ENCODE measurements at places on chromosomes 16 and 17.

DNA sequence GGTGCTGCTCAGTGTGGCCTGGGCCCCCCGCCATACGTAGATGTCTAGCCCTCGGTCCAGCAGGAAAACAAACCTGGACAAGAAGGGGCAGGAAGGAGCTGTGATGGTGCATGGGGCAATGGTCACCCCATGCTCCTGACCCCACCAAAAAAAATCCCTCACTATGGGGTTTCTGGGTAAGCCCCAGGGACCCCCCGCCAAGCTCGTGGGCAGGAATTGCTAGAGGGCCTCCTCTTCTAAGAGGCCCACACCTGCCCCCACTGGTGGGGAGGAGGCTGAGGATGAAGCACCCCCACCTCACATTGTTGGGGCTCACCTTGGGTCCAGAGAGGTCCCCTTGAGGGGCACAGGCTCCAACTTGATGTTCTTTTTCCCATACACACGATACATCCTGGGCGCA is 9.7 kb downstream of the FLII start:
- no peak for DNase-seq

DNA sequence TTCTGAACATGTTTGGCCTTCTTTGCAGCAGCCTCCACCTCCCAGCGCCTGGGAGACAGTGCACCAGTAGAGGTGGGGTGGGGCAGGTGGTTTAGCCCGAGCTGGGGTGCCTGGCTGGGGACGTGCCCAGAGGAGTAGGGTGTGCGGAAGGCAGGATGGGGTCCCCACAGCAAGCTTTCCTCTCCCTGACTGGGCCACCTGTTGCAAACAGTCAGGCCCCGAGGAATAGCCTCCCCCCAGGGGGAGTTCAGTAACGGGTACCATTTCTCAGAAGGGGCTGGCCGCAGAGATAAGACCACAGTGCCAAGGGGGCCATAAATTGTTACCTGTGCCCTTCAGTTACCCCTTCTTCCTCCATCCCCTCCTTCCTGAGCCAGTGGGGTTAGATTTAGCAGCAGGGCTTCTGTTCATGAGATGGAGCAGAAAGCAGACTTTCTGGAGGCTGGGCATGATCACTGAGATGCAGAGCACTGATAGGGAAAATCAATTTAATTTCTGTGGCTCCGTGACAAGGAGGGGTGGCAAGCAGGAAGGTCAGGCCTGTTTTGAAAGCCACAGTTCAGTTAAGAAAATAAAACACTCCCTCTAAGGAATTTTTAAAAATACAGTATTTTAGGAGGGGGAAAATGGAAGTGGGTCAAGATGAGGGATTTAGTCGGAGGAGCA is 181.9 kb downstream of the MSI2 start:
- DNase-seq: no peak

- no peak for DNase-seq
Measured at GRCh38 chr17:43909537-43910231, 2.3 kb upstream of the MPP2 start.

DNA sequence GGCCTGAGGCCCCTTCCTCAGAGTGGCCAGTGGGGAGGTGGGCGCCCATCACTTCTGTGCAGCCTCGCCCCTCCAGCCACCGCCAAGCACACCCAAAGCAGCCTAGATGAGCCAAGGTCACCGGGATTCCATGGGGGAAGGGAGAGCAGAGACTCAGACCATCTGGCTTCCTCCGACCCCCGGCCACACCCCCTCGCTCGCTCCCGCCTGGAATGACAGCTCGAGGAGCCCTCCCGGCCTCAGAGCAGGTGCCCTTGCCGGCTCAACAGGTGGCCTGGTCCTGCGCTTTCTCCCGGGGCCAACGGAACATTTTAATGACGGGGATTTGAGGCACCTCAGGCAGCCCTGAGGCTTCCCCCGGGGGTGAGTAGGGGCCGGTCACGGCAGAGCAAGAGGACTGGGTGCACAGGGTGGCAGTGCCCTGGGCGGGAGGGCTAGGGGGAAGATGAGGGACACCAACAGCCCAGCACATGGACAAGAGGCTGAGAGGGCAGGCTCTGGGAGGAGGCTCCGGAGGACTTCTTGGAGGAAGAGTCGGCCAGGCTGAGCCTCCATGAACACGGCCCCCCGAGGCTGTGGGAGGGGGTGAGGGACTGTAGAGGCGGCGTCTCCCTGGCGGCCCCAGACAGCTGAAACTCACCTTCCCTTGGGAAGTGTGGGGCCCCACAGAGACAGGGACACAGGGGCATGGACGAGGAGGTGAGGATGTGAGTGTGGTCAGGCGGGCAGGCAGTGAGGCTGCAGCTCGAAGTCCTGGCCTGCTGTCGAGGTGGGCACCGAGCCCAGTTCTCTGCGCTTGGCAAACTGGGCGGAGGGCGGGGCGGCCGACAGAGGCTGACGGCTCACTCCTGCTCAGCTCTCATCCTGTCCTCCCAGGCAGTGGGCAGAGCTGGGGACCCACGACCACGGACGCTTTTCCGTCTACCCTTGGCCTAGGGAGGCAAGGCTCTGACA is 12.5 kb upstream of the C1QTNF8 start:
- peak; percentile 14 for DNase-seq

DNA sequence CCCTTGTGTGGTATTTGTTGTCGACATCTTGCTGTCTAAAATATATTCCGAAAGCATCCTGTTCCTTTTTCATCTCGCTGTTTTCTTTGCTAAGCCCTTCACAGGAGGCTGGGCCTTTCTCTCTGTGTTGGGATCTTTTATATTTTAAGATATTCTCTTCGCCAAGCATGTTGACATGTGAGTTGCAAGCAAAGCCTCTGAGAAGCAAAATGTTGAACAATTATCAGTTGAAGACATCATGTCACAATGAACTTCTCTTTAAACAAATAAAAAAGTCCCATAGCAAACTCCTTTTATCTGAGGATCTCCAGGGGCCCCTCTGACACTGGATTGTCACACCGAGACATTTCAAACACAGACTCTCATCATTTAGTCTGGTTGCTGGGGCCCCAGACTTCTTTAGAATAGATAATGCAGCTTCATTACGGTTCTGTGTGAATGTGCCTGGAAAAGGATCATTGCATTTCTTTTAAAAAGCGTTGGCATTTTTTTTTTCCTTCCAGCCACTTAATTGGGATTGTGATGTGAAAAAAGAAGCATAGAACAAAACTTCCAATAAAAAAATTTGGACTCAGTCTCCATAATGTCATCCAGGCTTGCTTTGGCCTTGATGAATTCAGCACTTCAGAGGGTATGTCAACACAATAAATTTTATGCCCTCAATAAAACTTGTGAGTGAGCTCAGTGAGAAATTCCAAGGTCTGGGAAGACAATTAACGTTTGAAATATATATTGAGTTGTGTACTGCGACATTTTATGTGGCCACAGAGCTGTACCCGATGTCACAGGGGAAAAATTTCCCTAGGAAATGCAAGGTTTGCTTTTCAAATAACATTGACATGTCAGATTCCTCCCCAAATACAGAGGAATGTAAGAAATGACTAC is 496.8 kb downstream of the XYLT1 start:
- DNase-seq: no peak

GRCh38 chr17:29131814-29132682 is 48.1 kb downstream of the MYO18A start:
- DNase-seq: no peak

GRCh38 chr17:10001306-10001873 is 96.3 kb upstream of the RCVRN start:
- no peak for DNase-seq

GRCh38 chr16:55372792-55373488 is 48.9 kb downstream of the IRX6 start:
- no peak for DNase-seq

GRCh38 chr17:10513299-10514067 is 4.9 kb downstream of the MYH1 start:
- no peak for DNase-seq

GRCh38 chr17:67125417-67125816 is 81.1 kb downstream of the CACNG1 start:
- DNase-seq: no peak

DNA sequence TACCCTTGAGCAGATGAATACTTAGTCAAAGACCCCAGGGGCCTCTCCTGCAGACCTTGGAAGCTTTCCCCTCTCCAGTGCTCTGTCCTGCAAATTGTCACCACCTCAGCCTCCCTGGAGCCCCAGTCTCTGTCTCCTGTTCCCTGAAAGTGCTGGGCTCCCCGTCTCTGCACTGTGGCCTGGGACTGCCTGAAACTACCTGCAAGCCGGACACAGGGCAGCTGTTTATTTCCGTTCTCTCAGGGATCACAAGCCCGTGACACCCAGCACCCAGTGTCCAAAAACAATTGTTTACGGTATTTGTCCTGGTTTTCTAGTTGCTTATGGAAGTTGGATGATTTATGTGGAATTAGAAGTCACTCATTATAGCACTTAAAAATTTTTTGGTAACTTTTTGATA is 81.6 kb upstream of the CHMP6 start:
- DNase-seq: no peak

DNA sequence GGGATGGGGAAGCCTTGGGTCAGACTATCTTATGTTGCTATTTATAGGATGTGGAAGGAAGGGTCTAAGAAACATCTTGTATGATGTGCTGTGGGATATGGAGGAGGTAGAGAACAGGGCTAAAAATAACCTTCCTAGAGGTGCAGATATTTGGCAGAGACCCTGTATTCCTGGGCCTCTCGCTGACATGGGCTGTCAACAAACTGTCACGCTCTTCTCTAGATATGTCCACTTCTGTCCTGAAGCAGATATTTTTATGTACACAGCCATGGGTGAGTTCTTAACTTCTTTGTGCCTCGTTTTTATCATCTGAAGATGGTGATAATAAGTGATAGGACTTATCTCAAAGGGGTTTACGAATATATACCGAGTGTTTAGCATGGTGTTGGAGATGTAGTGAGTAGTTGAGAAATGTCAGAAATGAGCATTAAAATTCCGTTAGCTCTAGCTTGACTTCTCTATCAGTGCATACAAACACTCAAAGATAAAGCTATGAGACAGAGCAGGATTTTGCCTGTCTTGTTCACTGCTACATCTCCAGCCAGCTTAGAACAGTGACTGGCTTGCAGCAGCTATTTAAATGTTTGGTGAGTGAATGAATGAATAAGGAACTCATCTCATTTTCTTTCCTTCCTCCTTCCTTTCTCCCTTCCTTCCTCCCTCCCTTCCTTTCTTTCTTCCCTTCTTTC is 2.9 kb upstream of the AQP8 start:
- no peak for DNase-seq

GRCh38 chr17:67082107-67082506 is 37.8 kb downstream of the CACNG1 start:
- no peak for DNase-seq

- no peak for DNase-seq
Measured at GRCh38 chr16:84479716-84480450, 24.6 kb downstream of the MEAK7 start.

- no peak for DNase-seq
Measured at GRCh38 chr16:72876221-72876620, 171.7 kb downstream of the ZFHX3 start.

DNA sequence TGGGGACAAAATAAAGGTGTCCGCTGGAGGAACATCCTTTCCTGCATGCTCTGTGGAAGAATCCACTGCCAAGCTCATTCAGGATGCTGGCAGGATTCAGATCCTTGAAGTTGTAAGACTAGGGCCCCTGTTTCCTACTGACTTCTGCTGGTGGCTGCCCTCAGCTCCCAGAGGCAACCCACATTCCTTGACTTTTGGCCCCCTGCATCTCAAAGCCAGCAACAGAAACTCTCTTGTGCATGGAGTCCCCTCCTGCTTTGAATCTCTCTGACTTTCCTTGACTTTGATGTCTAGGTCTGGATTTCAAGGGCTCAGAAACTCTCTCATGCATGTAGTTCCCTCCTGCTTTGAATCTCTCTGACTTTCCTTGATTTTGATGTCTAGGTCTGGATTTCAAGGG is 461.5 kb downstream of the WWOX start:
- DNase-seq: no peak

DNA sequence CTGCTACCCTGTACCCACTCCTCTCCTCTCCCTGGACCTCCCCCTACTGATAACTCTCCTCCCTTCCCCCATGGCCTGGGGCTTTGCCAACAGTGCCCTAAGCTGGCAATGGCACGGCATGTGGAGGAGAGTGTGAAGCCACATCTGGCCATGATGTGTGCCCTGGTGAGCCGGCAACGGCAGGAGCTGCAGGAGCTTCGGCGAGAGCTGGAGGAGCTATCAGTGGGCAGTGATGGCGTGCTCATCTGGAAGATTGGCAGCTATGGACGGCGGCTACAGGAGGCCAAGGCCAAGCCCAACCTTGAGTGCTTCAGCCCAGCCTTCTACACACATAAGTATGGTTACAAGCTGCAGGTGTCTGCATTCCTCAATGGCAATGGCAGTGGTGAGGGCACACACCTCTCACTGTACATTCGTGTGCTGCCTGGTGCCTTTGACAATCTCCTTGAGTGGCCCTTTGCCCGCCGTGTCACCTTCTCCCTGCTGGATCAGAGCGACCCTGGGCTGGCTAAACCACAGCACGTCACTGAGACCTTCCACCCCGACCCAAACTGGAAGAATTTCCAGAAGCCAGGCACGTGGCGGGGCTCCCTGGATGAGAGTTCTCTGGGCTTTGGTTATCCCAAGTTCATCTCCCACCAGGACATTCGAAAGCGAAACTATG is 5.2 kb downstream of the TRAF4 start:
- DNase-seq: no peak

DNA sequence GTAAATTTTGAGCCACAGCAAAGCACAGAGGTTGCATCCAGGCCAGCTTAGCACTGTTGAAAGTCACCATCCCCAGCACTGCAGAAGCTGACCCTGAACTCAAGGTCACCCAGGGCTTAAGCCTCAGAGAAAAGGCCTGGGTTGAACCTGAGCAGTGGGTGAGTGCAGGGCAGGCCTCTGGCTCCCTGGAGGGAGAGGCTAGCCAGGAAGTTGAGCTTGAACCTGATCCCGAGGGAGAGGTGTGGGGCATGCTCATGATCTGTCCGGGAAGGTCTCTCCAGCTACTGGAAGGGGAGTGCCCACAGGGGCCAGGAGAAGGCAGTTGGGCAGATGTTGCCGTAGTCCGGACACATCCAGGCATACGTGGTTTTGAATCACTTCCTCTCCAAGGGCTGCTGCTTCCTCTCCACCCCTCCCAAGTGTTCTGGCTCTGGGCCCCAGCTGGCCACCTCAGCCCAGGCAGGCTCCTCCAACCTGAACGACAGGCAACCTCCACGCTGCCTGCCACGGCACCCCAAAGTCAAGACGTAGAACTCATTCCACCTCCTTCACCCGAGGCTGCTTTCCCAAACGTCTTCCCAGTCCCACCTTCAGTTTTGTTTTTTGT is 18.4 kb downstream of the CARHSP1 start:
- DNase-seq: no peak

DNA sequence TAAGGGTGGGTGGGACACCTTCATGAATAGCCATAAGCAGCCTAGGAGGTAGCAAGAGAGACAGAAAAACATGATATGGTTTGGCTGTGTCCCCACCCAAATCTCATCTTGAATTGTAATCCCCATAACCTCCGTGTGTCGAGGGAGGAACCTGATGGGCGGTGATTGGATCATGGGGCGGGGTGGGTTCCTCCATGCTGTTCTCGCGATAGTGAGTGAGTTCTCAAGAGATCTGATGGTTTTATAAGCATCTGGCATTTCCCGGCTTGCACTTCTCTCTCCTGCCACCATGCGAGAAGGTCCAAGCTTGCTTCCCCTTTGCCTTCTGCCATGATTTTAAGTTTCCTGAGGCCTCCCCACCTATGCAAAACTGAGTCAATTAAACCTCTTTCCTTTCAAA is 259.1 kb upstream of the ERCC4 start:
- DNase-seq: no peak
